ENCODE measurements at places on chromosomes 7 and 10.
A peak's percentile ranks its signal among the peaks of the same experiment; 100 is the strongest.

GRCh38 chr7:96836456-96836855, 126.8 kb upstream of the SEM1 start:
- no peak for DNase-seq

- no peak for DNase-seq
Measured at GRCh38 chr7:121562259-121562658, 166.2 kb upstream of the FAM3C start.

GRCh38 chr7:55533050-55533728, 39.1 kb downstream of the VOPP1 start:
- no peak for DNase-seq

- no peak for DNase-seq
Measured at GRCh38 chr10:88218362-88218761, 354.9 kb downstream of the PTEN start.

GRCh38 chr7:10022957-10023356, 950.7 kb upstream of the PHF14 start:
- DNase-seq: peak; percentile 73

- no peak for DNase-seq
Measured at GRCh38 chr7:145850636-145851035, 266.0 kb upstream of the CNTNAP2 start.

- DNase-seq: no peak
Measured at GRCh38 chr10:77965294-77965693, 38.7 kb upstream of the DLG5 start.

DNA sequence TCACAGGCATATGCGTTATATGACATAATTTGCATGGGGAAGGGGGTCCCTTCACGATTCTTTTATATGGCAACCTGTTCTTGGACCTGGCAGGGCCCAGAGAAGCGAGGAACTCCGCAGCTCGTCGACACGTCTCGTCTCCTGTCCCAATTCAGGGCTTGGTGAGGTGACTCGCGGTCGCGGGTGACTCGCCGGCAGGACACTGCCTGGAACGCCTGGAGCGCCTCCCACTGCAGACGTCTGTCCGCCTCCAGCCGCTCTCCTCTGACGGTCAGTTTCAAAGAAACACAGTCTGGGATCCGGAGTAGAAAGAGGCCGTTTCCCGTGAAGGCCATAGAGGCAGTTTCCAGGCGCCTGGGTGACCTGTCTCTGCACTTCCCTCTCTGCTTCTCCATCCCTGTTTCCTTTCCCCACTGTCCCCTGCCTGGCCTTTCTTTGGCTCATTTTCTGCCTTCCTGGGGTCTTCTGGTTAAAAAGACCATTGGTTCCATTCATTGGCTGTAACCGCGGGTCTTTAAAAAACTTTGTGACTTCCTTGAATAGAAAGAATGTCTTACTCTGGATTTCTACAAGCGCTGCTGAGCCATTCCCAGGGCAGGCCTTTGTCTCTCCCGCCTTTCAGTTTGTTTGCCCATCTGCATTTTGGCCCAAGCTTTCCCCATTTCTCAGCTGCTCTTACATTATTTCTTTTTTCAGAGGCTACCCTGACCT, 1.2 kb downstream of the UPP1 start:
- DNase-seq: peak; percentile 51

- no peak for DNase-seq
Measured at GRCh38 chr7:45328403-45328981, 170.9 kb downstream of the RAMP3 start.

GRCh38 chr10:12372846-12373245, 23.5 kb downstream of the CAMK1D start:
- DNase-seq: no peak

DNA sequence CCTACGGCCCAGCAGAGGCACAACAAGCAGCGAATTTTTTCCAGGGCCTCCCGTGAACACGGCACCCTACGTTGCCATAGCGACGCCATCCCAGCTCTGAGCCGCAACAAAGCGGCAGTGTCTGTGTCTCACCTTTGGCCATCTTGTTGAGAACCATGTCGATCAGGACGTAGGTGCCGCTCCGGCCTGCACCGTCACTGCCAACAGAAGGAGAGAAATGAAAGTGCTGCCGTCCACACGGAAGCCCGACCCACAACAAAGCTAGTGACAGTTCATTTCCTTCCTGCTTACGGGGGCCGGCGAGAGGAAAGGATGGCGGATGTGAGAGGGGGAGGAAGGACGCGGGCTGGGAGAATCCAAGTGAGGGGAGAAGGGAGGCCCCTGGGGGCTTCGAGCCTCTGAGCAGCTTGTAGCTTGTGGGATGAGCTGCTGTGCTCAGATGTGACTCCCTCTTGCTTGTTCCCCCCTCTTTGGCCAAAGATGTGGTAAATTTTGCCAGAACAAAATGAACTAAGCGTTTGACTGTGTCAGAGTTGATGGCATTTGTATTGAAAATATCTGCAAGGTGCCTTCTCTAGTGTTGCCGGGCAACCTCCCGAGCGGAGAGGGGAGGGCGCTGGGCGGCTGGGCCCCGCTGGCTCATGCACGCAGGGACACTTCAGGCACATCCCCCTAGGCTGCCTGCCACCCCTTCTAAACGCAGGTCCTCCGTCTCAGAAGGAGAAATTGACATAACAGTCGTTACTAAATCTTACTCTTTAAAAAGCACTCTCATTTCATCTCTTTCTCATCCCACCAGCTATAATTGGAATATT, 232.2 kb downstream of the DNAJB6 start:
- DNase-seq: peak; percentile 61

DNA sequence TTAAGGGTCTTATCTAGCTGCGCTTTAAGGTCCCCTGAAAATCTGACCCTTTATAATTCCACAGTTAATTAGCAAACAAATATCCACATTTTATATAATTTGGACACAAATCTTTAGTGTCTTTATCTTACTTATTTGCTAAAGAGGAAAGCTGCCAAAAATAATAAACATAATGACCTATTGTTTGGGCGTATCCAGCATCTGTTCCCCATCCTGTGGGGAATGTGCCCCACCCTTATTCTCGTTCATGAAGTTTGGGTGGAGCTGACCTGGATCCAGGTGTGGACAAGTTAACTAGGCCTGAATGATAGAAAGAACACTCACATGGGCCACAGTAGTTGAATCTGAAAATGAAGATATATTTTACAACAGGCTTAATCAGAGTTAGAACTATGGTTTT, 218.3 kb downstream of the CRPPA start:
- peak; percentile 39 for DNase-seq

DNA sequence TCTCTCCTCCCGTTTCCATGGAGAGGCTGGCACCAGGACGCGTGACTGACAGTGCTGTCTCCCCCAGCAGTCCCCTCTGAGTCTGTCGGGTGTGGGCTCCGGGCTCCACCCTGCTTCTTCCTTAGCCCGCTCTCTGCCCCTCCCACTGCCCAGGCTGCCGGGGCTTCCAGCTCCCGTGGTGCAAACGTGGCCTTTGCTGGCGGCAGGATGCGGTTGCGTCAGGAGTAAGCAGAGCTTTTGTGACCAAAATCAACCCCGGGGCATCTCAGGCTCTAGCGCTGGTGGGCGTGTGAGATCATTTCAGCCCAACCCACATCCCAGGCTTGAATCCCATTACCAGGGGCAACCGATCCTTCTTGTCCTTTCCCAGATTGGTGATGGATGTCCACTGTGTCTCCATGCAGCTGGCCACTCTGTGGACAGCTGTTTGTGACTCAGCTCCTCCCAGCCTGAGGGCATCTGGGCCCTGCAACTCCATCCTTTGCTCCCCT, 28.2 kb downstream of the PTPRE start:
- DNase-seq: no peak

DNA sequence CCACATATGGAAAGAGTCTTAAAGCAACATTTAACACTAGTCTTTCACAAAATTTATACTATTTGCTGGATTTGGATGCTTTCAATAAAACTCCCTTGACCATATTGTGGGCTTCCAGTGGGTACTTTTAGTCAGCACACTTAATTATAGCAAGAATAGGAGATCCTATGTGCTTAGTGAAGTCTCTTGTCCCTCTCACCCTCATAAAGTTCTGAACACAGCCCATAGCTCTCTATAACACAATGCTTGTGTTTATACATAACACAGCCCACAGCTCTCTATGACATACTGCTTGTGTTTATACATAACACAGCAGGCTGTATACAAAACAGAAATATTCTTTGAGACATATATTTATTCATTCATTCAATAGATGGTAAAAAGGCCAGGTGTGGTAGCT, 79.0 kb downstream of the SEMA3C start:
- no peak for DNase-seq

DNA sequence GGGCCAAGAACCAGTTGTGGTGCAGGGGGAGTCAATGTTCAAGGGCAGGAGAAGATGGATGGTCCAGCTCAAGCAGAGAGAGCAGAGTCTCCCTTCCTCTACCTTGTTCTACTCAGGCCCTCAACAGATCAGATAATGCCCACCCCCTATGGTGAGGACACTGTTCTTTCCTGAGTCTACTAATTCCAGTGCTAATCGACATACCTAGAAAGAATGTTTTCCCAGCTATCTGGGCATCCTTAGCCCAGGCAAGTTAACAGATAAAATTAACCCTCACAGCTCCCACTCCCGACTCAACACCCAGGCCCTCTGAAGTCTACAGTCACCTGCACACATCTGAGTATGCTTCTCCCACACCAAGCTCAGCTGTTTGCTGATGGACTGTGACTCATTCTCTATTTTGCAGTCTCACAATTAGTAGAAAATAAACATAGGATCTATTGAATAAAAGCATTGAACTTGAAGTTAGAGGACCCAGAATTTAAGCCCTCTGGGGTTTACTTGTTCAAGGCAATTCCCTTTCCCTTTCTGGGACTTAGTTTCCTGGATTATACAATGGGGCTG, 17.1 kb downstream of the COL13A1 start:
- DNase-seq: no peak

- no peak for DNase-seq
Measured at GRCh38 chr7:118478931-118479330, 254.4 kb downstream of the ANKRD7 start.

- DNase-seq: no peak
Measured at GRCh38 chr7:72057796-72058195, 354.3 kb downstream of the CALN1 start.

DNA sequence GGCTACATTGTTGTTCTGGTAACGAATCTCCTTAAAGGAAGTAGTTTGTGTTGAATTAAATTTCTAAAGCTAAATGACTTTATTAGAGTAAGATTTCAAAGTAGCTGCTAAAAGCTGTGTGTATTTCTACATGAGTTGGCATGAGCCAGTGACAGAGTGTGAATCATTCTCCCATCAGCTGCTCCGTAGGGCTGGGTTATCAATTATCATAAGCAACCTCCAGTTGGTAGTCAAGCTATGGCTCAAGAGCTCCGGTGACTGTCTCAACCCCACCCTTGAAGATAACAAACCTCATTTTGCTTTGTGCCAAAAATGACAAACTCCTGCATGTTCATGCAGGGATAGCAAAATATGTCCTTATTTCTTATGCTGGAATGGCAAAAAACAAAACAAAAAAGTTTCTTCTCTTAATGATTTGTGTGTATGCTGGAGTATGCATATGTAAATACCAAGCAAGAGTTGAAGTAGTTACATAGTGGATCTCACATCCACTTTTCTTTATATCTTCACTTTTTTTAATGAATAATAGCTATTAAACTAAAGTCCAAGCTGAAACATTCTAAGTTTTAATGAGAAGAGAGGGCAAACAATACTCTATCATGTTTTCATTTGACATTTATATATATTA, 249.4 kb downstream of the CACNA2D1 start:
- DNase-seq: no peak

DNA sequence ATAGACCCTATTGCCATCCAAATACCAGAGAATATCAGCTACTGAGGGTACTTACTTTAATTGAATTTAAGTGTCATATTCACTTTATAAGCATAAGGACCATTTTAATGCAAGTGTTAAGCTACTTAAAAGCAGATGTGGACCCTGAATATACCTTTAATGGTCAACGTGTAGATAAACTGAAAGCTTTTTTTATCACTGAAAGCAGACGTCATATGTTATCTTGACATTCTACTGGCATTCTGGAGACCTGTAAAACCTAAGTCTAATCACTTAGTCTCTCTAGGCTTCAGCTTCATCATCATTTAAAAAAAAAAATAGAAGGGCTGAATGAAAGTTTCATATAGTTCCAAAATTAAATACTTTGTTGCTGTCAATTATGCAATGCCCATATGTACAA, 116.5 kb downstream of the ELAPOR2 start:
- no peak for DNase-seq

All from Calu3 (cell line).